NCI-H2227 treated with DMSO at 0.1 percent for 48 hours (cell line): ENCODE measurements at places on chromosomes 16 and 17.

- DNase-seq, result no peak
Observed at GRCh38 chr17:63246344-63246743, 199.8 kb downstream of the CYB561 start.

- no peak for DNase-seq
Observed at GRCh38 chr17:29573558-29573869, 5.0 kb downstream of the TP53I13 start.

GRCh38 chr16:66265556-66266141, 100.8 kb upstream of the CDH5 start:
- no peak for DNase-seq

DNA sequence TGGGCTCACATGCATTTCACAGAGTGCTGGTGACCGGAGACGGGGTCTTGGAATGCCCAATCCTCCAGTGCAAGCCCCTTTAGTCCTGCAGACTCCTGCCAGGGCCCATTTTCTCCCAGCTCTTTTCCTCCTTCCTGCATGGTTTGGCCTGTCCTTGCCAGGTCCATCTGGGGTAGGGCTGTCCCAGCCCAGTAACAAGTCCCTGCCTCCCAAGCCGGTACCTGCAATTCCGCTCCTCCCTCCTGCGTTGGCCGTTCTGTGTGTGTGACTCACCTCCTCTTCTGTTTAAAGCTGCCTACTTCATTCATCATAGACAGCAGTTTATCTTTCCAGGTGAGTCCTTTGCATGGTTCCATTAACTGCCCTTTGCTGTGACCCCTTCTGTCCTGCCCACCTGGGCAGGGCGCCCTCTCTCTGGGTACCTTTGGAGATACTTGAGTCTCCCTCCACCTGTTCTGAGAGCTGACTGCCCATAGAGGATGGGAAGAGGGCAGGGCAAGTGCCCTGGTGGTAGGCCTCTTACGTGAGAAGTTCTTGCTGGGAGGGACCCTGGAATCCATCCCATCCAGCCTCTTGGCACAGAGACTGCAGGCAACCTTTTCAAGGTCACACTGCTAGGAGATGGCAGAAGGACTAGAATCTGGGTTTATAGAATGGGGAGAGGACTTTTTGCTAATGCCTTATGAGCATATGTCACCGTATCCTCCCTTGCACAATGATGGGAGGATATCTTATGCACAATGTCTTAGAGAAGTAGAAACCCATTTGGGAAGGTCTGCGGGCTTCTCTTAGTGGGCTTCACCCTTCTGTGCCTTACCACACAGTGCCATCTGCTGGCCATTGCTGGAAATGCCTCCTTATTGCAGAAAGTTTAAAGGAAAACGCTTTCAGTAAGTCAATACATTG, 29.7 kb upstream of the LGALS9 start:
- peak; percentile 49 for DNase-seq

DNA sequence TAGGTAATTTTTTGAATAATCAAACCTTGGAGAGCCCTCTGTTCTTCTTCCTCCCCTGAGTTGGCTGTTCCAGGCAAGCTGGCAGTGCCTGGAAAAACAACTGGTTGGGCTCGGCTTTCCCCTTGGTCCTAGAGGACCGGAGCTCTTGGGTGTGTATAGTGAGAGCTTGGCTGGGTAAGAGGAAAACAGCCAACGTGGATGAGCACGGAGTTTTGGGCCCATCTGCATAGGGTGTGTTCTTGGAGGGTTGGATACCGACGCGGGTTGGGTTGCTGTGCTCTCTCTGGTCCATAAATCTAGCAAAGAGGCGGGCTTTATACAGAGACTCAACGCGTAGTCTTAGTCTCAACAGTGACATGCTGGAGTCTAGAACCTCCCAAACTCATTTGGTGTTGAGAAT, 23.2 kb downstream of the ITGB3 start:
- DNase-seq, result peak; percentile 67

- peak; percentile 34 for DNase-seq
Observed at GRCh38 chr17:2611627-2612026, 18.2 kb downstream of the PAFAH1B1 start.

DNA sequence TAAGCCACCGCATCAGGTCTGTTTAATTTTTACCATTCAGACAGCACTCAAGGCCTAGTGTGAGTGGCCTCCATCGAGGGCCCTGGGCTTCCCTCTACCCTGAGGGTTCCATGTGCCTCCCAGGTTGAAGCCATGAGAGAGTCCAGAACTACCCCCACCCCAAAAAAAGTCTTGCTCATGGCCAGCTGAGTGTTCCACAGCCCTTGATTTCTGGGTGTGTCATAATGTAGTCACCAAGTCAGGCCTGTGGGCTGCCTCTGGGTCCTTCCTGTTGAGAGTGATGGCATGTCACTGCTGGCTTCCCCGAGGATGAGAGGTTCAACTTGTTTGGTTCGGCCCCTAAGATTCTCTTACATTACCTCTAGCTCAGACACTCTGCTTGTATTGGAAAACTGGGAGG, 100.6 kb downstream of the PITPNC1 start:
- no peak for DNase-seq

DNA sequence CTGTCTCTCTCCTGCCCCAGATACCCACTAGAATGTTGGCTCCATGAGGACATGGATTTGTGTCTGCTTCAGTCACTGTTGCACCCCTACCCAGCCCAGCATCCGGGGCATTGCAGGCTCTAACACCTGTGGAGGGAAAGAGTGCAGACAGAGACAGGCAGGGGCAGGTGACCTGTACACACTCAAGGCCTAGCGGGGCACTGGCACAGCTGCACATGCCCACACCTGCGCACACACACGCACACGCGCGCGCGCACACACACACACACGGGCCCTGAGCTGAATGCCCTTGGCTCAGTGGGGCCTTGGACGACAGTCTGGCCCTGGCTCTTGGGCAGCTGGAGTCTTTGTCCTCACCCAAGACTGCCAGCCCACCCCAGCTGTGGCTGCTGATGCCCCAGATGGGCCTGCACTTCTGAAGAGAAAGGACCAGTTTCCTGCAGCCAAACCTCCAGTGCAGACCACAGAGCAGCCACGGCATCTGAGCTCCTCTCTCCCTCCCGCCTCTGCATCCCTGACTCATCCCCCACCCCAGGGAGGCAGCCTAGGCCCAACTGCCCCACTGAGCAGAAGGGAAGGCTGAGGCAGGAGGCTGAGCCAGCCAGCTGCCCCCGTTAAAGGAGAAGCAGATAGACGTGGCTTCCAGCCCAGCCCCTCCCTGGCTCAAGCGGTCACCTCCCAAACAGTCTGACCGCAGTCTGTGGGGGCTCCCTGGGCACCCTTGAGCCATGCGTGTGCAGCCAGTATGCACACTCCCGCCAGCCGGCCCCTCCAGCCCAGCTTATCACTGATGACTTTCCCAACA, 12.3 kb upstream of the RAI1 start:
- DNase-seq, result no peak

DNA sequence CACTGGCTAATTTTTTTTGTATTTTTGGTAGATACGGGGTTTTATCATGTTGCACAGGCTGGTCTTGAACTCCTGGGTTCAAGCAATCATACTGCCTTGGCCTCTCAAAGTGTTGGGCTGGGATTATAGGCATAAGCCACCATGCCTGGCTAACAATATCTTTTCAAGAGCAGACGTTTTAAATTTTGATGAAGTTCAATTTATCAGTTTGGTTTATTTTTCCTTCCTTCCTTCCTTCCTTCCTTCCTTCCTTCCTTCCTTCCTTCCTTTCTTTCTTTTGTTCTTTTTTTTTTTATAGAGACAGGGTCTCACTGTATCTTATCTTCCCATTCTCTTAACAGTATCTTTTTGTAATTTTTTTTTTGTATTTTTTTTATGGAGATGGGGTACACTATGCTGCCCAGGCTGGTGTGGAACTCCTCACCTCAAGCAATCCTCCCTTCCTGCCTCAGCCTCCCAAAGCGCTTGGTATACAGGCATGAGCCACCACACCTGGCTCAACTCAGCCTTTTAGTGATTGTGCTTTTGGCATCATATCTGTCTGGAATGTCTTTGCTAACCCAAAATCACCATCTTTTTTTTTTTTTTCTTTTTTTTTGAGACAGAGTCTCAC, 13.6 kb upstream of the GIP start:
- no peak for DNase-seq

DNA sequence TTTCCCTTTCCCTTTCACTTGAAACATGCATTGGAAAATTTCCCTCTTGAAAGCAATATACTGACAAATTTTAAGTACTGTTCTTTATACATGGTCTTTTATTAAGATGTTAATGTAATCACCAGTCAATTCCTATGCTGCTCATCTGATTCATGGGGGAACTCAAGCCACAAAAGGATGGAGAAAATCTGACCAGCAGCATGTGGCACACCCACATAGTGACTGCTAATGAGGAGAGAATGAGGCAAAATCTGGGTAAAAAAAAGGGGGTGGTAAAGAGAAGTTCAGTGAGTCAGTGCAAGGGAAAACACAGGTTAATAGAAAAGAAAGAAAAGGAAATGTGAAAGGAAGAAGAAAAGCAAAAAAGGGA, 11.3 kb downstream of the RFFL start:
- DNase-seq, result no peak
